Esophagus muscularis mucosa (tissue), 4 donors: ENCODE measurements at places on chromosomes 7 and 10. TPM values are rescaled to one million over a fixed set of nuclear protein-coding genes. Genes with fewer than 3 reads are reported as not detected.
A peak's percentile ranks its signal among the peaks of the same experiment; 100 is the strongest.

The VPS37D gene
- total RNA-seq: 2.5 TPM

The CCDC146 gene
- 14.9 TPM for total RNA-seq

The LRRD1 gene
- not detected for total RNA-seq

The FAM25A gene
- total RNA-seq: not detected

The TFEC gene
- total RNA-seq: 4.6 TPM

The CDCA7L gene
- 61.6 TPM for total RNA-seq

The OR6V1 gene
- total RNA-seq: not detected

The TMEM130 gene
- total RNA-seq: 2.3 TPM

- DNase-seq: no peak
Observed at GRCh38 chr7:104137971-104138370, 69.8 kb downstream of the ORC5 start.

- DNase-seq: no peak
Observed at GRCh38 chr7:108156897-108157605, 26.9 kb upstream of the LAMB4 start.

- no peak for DNase-seq
Observed at GRCh38 chr7:119270045-119270464, 1002.9 kb upstream of the KCND2 start.

DNA sequence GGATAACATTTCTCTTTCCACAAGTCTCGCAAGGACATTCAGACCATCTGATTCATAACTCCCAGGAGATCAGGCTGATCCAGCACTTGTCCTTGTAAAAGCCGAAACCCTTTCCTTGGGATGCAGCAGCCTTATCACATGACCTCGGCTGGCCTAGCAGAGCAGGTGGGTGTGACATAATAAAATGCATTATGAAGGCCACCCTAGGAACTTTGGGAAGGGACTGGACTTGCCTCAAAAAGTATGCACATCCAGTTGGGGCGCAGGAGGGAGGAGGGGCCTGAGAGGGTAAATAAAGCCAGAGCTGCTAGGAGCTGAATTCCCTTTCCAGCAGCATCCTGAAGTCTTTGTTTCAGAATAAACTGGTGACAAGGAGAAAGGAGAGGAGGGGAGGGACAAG is 260.8 kb downstream of the SNX13 start:
- DNase-seq: no peak

DNA sequence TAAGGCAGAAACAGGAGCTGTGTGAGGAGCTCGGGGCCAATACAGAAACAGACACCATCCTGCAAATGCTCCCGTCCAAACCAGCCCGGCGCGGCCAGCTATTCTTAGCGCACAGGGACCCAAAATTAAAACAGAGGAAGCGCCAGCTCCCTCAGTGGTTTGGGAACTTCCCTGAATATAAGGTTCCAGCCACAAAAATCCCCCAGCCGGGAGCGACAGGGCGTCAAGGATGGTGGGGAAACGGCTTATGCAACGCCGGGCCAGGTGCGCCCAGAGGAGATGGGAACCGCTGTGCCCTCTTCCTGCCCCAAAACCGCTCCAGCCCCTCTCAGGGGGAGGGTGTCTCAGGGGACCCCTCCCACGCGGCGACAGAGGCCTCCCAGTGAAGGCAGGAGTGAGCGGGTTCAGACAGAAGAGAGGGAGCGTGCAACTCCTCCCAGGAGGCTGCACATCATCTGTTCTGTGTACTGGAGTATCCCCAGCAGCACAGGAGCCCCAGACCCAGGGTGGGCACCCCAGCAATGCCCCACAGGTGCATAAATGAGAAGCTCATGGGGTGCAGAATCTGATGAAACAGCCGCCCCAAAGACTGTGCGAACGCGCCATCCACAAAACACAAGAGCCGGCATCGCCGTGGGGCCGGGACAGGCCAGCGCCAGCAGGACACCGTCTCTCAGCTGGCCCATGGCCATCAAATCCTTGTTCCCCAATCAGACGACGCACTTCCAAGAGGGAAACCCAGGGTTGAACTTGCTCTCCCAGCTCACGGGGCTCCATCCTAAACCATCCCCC is 73.9 kb upstream of the PDGFA start:
- no peak for DNase-seq

DNA sequence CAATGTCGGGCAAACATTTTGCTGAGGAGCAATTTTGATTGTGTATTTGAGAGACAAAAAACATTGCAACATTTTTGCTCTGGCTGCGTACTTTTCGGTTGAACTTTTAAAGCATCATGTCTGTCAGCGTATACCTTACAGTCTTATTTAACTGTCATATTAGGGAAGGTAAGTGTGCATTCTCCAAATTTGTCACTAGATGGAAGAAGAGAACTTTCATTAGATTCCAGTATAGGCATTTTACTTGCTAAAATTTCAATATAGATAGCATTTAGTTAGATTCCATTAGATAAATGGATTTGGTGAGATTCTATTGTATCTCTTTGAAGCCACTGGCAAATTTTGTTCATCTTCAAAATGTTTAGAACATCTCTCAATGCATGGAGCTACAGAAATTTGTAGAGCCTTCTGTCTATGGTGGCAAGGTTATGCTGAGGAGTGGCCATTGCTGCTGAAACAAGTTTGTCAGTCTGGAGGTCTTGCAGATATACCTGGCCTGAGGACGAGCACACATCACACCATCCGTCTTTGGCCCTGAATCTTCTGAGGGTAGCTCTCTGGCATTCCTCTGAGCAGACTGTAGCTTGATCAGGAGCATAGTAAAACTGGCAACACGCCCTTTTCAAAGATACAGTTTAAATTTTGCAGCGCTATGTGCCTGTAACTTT is 437.5 kb upstream of the MBL2 start:
- DNase-seq: no peak

DNA sequence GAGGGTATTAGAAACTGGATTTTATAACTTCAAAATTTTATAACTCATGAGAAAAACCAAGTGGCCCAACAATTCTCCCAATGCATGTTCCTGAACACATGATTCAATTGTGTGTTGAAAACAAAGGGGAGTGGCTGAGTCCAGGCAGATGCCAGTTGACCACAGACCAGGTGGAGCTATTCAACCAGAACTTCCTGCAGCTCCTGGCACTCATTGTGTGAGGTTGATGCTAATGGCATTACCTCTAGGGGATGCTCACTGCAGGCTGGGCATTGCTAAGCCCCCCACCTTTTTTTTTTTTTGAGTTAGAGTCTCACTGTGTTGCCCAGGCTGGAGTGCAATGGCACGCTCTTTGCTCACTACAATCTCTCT is 20.3 kb downstream of the MYOF start:
- DNase-seq: no peak

DNA sequence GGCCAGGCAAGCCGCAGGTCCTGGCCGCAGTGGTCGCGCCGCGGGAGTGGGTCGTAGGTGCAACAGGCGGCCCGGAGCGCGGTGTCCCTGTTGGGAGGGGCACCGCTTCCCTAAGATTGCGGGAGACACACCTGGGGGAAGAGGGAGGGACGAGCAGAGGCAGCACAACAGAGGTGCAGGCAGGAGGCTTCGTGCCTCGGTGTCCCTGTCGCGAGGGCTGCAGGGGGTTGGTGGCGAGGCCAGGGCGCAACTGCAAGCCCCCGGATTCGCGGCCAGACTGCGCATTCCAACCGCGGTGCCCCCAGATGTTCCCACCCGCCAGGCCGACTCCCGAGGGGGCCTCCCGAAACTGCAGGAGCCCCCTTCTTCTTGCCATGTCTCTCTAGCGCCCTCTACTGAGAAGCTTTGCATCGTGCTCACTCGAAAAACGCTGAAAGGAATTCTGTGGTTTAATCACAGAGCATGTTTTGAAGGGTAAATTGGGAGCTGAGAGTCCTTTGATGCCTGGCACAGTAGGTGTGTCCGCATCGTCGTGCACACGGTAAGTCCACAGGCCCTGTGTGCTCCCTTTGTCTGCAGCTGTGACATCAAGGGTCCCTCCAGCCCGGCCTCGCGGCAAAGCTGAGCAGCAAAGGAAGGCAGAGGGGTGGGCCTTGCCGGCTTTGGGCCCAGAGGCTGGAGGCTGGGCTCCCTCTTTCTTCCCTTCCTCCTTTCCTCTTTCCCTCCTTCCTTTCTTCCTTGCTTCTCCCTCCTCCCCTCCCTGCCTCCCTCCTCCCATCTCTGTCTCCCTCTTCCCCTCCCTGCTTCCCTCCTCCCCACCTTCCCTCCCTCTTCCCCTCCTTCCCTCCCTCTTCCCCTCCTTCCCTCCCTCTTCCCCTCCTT is 6.2 kb upstream of the MBL2 start:
- DNase-seq: peak; percentile 70

GRCh38 chr10:77587416-77587790 is 50.2 kb downstream of the KCNMA1 start:
- no peak for DNase-seq
